ENCODE measurements at places on chromosomes 6 and 20. TPM values are rescaled to one million over a fixed set of nuclear protein-coding genes. Genes with fewer than 3 reads are reported as not detected.

DNA sequence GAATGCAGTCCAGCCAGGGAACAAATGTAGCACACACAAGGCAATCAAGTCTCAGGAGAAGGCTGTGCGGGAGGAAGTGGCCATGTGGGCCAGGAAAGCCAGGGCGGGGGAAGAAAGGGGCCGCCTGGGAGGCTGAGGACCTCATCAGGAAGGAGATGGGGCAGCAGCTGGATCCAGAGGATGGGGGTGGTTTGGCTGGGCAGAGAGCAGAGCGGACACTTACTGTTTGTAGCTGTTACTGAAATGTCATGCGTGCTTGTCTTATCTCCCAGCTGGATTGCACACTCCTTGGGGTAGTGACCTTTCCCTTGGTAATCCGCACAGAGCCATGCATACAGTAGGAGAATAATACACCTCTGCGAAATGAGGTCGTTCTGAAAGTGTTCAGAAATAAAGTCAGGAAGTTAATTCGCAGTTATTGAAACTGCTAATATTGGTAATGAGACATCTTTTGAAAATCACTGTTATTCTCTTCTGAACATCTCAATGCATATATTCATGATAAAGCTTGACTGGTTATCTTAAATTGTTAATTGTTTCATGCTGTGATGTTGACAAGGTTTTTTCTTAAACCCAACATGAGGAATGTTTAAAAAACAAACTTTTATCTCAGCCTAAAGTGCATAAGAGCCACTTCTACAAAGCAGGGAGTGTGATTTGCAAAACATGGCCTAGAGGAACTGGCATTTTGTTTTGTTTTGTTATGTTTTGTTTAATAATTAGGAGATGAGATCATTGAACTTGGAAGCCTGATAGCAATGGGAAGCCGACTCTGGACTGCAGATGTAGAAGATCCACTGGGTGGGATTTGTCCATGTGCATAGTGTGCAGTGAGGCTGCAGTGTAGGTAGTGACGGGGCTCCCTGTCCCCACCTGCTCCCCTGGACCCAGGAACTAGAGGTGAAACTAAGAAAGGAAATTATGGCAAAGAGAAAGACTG is 18.0 kb upstream of the MAP3K4 start:
- DNase-seq: peak; percentile 70

- DNase-seq: no peak
These were observed 5.3 kb upstream of the FILIP1 start for GRCh38 chr6:75498862-75499261.

DNA sequence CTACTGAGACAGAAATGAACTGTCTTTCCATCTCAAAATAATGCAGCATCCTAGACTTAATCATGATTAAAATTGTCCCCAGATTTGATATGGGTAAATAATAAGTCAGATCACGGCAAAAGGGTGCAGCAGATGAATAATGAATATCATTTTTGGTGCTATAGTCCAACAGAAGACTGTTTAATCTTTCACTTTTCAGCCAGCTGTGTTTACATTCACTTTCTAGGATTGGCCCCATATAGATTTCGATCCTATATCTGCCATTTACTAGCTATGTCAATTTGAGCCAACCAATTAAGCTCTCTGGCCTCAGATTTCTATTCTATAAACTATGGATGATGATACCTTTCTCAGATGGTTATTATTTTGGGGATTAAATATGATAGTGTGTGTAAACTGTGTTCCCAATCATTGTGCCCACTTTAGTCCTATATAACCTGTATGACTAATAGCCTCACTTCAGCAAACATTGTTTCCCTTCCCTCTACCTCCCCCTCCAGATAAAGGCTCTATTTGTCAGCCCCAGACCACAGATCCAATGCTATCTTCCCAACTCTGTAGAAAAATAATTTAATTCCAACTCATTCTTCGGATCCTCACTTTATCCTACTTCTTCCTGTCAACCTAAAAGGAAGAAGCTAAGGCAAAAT is 53.6 kb upstream of the NT5E start:
- DNase-seq: no peak

GRCh38 chr20:19817017-19817416 is 59.0 kb downstream of the RIN2 start:
- DNase-seq: peak; percentile 55

GRCh38 chr6:149059557-149059956 is 258.0 kb upstream of the TAB2 start:
- no peak for DNase-seq

- no peak for DNase-seq
These were observed 288.0 kb upstream of the JAG1 start for GRCh38 chr20:10961651-10962288.

GRCh38 chr6:18785810-18786490 is 398.8 kb downstream of the RNF144B start:
- DNase-seq: no peak

DNA sequence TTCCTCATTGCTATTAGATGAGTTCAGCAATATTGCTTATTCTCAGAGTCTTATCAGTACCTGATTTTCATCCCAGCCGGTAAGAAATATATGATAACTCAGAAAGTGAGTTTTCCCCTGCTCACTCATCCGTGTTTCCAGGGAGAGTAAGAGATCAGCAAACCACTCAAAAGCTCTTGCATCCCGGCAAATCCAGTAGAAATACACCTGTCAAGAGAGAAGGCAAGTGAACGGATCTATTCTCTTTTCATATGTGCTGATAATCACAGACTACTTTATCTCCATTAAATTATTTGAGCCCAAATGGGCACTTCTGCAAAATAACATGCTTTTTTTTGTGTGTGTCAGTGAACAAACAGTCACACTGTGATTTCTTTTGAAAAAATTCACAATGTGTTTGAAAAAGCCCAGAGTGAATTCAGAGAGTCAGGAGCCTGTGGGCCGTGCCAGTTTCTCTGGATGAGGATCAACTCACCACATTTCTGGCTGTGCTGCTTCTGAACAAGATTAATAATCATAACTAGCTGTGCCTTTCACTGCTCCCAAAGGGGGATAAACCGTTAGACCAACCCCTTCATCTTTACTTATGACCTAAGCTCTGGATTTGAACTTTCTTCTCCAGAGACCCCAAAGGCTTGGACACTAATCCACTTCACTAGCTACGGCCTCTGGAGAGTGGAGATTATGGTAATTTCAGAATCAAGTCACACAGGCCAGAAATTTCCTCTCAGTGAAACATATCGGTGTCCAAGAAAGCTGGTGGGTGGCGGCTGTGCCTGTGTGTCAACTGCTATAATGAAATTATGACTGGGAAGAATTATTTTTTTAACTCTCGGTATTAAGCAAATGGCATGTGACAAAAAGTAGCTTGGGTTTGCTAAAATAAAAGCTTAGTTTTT is 44.2 kb downstream of the NOX3 start:
- no peak for DNase-seq

DNA sequence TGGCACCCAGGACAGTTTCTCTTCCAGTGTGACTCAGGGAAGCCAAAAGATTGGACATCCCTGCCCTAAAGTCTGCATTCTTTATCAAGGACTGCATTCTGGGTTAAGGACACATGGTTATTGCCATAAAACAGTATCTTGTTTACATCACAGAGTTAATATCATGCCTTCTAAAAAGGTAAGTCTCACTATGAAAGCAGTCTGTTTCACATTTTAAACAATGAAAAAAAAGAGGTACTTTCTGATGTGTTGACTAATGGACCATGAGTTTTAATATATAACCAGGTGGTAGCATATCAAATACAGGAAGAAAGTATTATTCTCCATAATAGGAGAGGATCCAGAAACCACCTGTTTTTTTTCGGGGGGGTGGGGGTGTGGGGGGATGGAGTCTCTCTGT is 93.7 kb downstream of the TIAM2 start:
- no peak for DNase-seq

DNA sequence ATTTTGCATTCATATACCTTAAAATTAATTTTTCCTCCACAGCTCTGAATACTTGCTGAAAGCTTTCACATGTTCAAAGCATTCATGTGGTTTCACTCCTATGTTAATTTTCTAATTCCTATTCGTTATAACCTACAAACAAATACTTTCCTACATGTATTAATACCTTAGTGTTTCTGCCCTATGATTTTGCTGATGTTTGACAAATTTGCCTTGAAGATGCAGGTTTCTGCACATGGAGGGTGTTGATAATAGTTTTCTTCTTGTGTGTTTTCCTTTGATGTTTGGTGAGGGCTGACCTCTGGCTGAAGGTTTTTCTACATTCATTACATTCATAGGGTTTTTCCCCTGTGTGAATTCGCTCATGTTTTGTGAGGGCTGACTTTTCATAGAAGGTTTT is 49.3 kb upstream of the ELMO2 start:
- DNase-seq: no peak

DNA sequence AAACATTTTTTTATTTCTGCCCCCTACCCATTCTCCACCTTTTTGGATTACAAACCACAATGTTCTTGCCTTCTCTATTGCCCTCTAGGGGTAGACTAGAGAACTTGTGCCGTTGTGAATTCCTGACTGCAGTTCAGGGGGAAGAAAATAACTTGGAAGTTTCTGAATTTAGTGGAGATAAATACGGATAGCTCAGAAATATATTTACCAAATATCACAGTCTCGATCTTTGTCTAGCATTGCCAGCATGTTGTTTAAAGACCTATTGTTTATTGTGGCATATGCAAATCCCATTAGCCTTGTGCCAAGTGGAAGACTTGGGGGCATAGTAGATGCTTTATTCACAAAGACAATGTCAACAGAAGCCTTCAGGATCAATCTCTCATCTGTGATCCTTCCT is 154.1 kb upstream of the MMS22L start:
- no peak for DNase-seq

- DNase-seq: no peak
These were observed 469.4 kb upstream of the SLC35B3 start for GRCh38 chr6:8904754-8905153.

DNA sequence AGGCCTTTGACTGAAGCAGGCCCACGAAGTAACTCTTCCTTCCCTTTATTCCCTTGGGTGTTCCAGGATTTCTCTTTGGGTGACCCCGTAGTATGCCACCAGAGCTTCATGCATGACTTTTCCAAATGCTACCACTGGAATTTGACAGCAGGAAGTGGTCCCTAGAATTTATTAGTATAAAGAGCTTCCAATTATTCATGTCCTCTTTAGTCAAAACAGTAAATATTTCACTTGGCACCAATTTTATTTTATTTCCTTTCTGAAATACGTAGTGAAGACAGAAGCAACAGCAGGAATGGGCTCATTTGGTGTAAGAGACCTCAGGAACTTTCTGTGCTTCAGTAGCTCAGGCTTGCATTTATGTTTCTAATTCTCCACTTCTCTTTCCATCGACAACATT is 151.3 kb downstream of the LCA5 start:
- DNase-seq: no peak

DNA sequence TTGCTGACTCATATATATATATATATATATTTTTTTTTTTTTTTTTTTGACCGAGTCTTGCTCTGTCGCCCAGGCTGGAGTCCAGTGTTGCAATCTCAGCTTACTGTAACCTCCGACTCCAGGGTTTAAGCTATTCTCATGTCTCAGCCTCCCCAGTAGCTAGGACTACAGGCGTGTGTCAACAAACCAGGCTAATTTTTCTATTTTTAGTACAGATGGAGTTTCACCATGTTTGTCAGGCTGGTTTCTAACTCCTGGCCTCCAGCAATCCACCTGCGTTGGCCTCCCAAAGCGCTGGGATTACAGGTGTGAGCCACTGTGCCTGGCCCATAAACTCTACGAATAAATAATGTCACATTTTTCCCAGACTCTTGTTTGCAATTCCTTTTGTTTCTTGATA is 4.8 kb downstream of the LRP11 start:
- no peak for DNase-seq

DNA sequence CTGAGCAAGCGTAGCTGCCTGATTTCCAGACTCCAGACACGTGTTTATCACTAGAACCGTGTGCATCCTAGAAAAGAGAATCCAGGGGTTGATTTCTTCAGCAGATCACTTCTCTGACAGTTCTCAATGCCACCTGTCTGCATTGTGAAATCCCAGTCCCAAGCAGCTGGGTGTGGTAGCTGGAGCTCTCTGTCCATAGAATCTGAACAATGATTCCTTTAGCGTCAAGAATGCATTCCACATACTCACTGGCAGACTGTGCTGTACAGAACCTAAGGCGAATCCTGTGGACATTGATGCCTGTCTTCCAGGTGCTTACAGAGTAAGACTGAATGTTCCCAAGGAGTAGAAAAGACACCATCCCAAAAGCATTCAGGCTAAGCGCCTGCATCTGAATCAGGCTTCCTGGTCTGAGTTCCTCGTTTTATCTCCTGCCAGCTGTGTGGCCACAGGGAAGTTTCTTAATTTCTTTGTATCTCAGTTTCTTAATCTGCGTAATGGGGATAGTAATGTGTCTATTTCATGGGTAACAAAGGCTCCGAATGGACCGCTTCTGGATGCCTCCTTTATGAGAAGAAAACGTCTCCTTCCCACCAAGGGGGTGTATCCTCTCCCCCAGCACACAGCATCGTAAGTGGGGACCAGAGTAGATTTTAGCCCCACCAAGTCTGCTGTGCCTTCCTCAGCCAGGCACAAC is 10.4 kb upstream of the TRAF3IP2 start:
- DNase-seq: no peak

- DNase-seq: peak; percentile 82
These were observed 42.3 kb upstream of the ATXN1 start for GRCh38 chr6:16803294-16804200.

DNA sequence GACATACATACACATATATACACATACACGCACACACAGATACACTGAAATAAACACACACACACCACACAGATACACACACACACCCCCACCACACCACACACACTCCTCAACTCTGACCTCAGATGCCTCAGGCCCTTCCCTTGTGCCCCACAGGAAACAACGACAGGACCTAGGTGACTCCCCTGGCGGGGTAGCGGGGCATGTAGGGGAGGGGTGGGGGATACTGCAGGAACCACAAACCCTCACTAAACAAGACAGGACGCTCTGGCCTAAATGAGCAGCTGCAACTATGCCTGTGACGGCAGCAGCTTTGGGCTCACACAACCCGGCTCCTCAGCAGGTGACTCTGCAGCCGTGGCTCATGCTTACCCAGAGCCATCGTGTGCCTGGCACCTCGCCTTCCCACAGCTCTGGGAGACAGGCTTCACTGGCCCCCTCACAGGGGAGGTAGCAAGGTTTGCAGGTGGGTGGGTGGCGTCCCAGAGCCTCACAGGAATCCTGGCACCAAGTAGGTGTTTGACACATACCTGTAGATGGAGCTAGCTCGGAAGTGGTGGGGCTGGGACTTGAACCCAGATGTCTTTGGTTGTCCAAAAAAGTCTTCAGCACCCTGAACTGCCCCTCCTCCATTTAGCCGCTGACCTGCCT is 100.8 kb downstream of the GRM4 start:
- no peak for DNase-seq

DNA sequence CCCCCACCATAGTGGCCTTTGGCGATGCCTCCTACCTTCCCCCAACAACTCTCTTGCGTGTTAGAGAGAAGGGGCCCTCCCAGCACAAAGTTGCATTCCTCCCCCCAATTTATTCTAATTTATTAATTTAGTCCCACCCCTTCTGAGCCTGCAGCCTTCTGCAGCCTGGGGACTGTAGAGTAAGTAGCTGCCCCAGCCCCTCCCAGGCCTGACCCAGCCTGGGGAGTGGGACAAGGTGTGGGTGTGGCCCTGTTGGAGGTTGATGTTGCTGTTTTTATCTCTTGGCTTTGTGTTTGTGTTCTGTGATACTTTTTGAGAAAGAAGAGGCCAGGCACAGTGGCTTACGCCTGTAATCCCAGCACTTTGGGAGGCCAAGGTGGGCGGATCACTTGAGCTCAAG is 49.4 kb downstream of the ORC3 start:
- no peak for DNase-seq

The TNXB gene
- 16.4 TPM for polyA plus RNA-seq

The MOG gene
- not detected for polyA plus RNA-seq

The SLC4A11 gene
- polyA plus RNA-seq: not detected

The HLA-DRB5 gene
- polyA plus RNA-seq: 2.1 TPM

The ECT2L gene
- polyA plus RNA-seq: not detected

The LST1 gene
- polyA plus RNA-seq: 17.0 TPM

The ADISSP gene
- polyA plus RNA-seq: 38.1 TPM

The GJA1 gene
- polyA plus RNA-seq: 7.2 TPM
